Calu3 (cell line): ENCODE measurements at places on chromosomes 1 and 21. TPM values are rescaled to one million over a fixed set of nuclear protein-coding genes. Genes with fewer than 3 reads are reported as not detected.
A peak's percentile ranks its signal among the peaks of the same experiment; 100 is the strongest.

- H3K36me3 ChIP-seq, result no peaks in the 10 kb centered on the region
- H3K4me3 ChIP-seq, result no peak overlapping the region
- H3K27me3 ChIP-seq, result no peaks in the 10 kb centered on the region
Observed at GRCh38 chr1:84719543-84720217, 29.4 kb upstream of the SSX2IP start.

- DNase-seq, result no peak
- no peak overlapping the region for H3K27ac ChIP-seq
- H3K27me3 ChIP-seq, result no peaks in the 10 kb centered on the region
- H3K36me3 ChIP-seq, result peaks cover 39% of the 10 kb centered on the region
- H3K4me1 ChIP-seq, result peaks cover 19% of the 10 kb centered on the region
Observed at GRCh38 chr21:32389337-32390015, 3.3 kb downstream of the URB1 start.

Gene CFAP107
- not detected in 2 replicates for total RNA-seq

Gene TTC39A
- 18.8 and 19.1 TPM in 2 replicates for total RNA-seq

GRCh38 chr1:234988155-234988517 is 140.5 kb downstream of the TOMM20 start:
- no peak for DNase-seq
- no peaks in the 10 kb centered on the region for H3K27me3 ChIP-seq

Gene CLDN19
- not detected in 2 replicates for total RNA-seq

DNA sequence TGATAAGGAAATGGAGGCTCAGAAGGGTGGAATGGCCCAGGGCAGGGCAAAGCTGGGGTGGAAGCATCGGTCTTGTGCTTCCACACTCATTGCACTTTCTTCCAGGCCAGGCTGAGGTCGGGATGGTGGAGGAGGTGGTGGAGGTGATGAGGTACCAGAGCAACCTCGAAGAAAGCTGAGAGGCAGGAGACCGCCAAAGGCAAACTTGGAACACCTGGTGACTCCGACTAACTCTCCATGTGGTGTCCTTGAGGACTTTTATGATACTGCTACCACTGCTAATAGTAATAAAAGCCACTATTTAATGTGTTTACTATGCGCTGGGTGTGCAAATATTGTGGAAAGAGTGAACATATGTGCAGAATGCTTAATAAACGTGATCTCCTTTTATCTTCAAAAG is 16.9 kb upstream of the BTG2 start:
- peaks cover 13% of the 10 kb centered on the region for H3K36me3 ChIP-seq
- H3K4me3 ChIP-seq, result no peak overlapping the region
- DNase-seq, result no peak
- H3K4me1 ChIP-seq, result peaks cover 30% of the 10 kb centered on the region

DNA sequence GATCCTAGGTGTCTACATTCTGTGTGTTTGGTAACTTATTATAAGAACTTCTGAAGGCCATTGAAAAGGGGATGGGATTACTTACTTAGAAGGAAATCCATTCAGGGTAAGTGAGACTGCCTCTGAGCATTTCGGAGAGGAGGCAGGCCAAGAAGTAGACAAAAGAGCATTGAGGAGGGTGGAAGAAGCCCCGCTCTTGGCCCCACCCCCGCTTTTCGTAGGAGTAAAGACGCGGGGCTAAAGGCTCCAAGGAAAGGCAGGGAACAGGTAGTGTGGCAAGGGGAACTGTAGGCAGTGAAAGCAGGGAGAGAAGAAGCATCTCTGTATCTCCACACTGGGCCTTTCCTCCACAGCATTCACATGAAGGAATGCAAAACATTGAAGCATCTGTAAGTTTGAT is 51.8 kb upstream of the GRIK1 start:
- H3K27ac ChIP-seq, result no peak overlapping the region
- no peaks in the 10 kb centered on the region for H3K4me1 ChIP-seq
- no peak for DNase-seq
- H3K36me3 ChIP-seq, result no peaks in the 10 kb centered on the region
- H3K27me3 ChIP-seq, result no peaks in the 10 kb centered on the region

GRCh38 chr1:89905395-89906058 is 84.7 kb downstream of the LRRC8D start:
- no peak overlapping the region for H3K27ac ChIP-seq
- H3K36me3 ChIP-seq, result peaks cover 4% of the 10 kb centered on the region
- H3K4me1 ChIP-seq, result peaks cover 24% of the 10 kb centered on the region
- H3K27me3 ChIP-seq, result no peaks in the 10 kb centered on the region
- no peak overlapping the region for H3K4me3 ChIP-seq

GRCh38 chr1:8151647-8152046 is 125.5 kb upstream of the ERRFI1 start:
- peaks cover 36% of the 10 kb centered on the region for H3K4me1 ChIP-seq
- H3K4me3 ChIP-seq, result no peak overlapping the region
- peaks cover 13% of the 10 kb centered on the region for H3K36me3 ChIP-seq
- no peak overlapping the region for H3K27ac ChIP-seq

DNA sequence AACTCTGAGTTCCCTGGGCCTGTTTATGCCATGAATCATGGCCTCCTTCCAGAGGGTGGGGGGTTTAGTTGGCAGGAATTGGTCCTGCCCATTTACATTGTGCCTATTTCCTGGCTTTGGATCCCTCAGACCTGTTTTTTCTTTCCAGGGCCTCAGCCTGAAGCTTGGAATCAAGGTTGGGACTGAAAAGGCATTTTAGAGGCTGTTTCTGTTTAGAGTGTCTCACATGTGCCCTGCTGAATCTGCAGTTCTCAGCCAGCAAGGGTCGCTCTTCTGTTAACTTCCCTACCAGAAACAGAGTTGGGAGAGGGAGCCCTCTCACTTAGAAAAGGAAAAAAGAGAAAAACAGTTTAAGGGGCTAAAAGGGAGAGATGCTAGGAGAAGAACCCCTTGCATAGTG is 191.1 kb downstream of the PTPRC start:
- H3K27me3 ChIP-seq, result no peaks in the 10 kb centered on the region
- H3K4me1 ChIP-seq, result no peaks in the 10 kb centered on the region
- no peak overlapping the region for H3K27ac ChIP-seq
- H3K36me3 ChIP-seq, result peaks cover 16% of the 10 kb centered on the region
- no peak for DNase-seq

DNA sequence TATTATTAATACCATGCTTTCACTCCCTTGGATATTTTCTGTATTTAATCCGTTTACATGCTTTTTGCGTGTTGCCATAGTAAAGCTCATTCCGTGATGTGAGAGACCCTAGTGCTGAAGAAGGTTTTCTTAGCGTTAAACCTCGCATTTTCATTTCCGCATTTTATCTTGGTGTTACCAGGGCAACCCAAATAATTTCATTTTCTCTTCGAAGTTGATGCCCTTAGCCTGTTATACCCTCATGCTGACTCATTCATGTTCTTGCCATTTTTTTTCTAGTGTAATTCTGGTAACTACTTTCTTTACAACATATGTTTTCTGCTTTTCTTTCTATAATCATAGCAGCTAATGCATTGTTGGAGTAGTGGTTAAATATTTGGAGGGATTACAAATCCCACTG is 37.2 kb downstream of the LRRC8C start:
- no peaks in the 10 kb centered on the region for H3K27me3 ChIP-seq
- no peak overlapping the region for H3K4me3 ChIP-seq
- no peak for DNase-seq
- no peaks in the 10 kb centered on the region for H3K36me3 ChIP-seq
- no peaks in the 10 kb centered on the region for H3K4me1 ChIP-seq

- peaks cover 83% of the 10 kb centered on the region for H3K4me1 ChIP-seq
- peak; percentile 83 for DNase-seq
- H3K27me3 ChIP-seq, result no peaks in the 10 kb centered on the region
- H3K4me3 ChIP-seq, result peak overlapping the region; percentile 18
- H3K36me3 ChIP-seq, result peaks cover 33% of the 10 kb centered on the region
- peak overlapping the region; percentile 74 for H3K27ac ChIP-seq
Observed at GRCh38 chr1:230863449-230863848, 4.9 kb downstream of the C1orf198 start.

GRCh38 chr1:62589321-62589720 is 8.0 kb upstream of the ANGPTL3 start:
- H3K4me1 ChIP-seq, result peaks cover 13% of the 10 kb centered on the region
- no peak for DNase-seq
- no peaks in the 10 kb centered on the region for H3K36me3 ChIP-seq
- no peaks in the 10 kb centered on the region for H3K27me3 ChIP-seq
- H3K4me3 ChIP-seq, result no peak overlapping the region

GRCh38 chr1:168907053-168907452 is 178.0 kb upstream of the DPT start:
- H3K27ac ChIP-seq, result peak overlapping the region; percentile 98
- peak overlapping the region; percentile 36 for H3K4me3 ChIP-seq
- H3K4me1 ChIP-seq, result peaks cover 53% of the 10 kb centered on the region
- peak; percentile 61 for DNase-seq
- peaks cover 12% of the 10 kb centered on the region for H3K36me3 ChIP-seq

Gene OPTC
- not detected in 2 replicates for total RNA-seq

Gene RNF207
- 146 and 160 TPM in 2 replicates for total RNA-seq

DNA sequence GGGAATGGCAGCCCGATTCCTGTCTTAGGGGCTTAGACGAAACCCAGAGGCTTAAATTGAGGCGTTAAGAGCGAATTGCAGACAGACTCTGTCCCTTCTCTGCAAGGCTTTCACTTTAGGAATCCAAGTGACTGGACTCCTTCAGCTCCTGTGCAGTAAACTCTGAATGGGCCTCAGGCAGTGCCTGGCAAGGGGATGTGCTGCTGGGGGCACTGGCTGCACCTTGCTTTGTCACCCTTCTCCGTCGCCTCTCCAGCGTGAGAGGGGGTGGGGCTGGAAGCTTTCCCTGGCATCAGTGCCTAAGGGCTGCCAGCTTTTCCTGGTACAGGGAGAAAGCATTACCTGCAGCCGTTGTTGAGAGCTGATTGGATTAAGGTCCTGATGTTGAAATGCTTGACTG is 39.9 kb upstream of the NFASC start:
- H3K27ac ChIP-seq, result no peak overlapping the region
- peaks cover 93% of the 10 kb centered on the region for H3K27me3 ChIP-seq
- no peaks in the 10 kb centered on the region for H3K4me1 ChIP-seq
- no peak overlapping the region for H3K4me3 ChIP-seq

DNA sequence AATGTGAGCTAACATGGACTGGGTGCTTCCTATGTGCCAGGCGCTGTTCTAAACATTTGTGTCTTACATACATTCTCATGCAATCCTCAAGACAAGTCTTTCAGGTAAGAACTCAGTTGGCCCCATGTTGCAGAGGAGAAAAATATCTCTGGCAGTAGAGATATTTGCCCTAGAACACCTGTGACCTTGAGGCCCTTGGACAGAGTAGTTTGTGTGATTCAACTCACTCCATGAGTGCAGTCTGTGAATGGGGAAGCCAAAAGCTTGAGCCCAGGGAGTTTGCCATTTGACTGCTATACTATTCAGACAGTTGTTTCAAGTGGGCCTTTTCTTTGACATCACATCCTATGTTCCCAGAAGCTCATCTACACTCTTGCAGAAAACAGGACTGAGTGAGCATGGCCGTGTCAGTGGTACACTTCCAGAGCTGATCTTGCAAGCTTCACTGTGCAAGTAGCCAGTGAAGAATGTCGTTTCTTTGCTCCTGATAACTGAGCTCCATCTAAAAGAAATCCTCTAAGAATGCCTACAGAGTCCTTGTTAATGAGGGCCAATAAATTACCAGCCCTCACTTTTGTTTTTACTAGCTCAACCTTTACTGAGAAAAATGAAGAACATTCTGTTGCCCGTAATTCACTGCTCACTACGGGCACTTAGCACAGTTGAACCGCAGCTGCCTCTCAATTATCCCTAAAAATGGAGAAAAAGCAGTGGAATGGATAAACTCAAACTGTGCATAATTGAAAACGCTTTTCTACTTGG is 98.7 kb upstream of the C8B start:
- no peaks in the 10 kb centered on the region for H3K36me3 ChIP-seq
- no peak overlapping the region for H3K27ac ChIP-seq

- peaks cover 40% of the 10 kb centered on the region for H3K4me1 ChIP-seq
- H3K27ac ChIP-seq, result no peak overlapping the region
- no peaks in the 10 kb centered on the region for H3K27me3 ChIP-seq
- no peak for DNase-seq
- H3K36me3 ChIP-seq, result peaks cover 13% of the 10 kb centered on the region
- no peak overlapping the region for H3K4me3 ChIP-seq
Observed at GRCh38 chr1:204107892-204108291, 35.0 kb downstream of the SOX13 start.

DNA sequence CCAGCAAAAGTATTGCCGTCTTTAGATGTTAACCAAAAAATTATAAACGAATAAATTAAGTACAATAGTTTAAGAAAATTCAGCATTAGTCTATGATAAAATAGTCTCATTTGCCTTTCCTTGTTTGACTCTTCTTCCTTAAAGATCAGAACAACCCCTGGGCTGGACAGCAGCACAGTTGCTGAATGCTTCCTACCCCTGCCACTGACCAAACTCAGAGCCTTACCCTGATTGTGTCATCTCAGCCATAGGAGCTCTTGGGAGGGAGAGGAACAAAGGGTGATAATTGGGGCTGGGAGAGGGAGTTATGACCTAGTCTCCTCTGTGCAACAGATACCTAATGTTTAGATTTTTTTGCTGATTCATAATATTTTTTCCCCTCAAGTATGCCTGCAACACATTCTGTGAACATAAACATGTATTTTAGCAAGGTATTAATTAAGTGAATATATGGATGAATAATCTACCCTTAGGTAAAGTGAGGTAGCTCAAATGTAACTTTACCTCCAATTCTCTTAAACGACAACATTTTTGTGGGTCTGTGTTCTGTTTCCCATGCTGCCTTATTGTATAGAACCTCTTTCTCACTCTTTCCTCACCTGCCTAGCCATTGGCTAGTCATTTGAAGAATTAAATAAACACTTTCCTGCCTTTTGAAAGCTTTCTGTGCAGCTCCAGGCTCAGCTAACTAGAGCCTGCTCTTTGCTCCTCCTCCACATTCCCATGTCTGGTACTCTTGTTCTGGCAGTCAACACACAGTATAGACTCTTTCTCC is 46.1 kb downstream of the FGGY start:
- no peak overlapping the region for H3K27ac ChIP-seq
- no peaks in the 10 kb centered on the region for H3K27me3 ChIP-seq
- H3K4me3 ChIP-seq, result no peak overlapping the region

Gene KLHDC7A
- 14.3 and 14.4 TPM in 2 replicates for total RNA-seq

- H3K36me3 ChIP-seq, result no peaks in the 10 kb centered on the region
- no peak overlapping the region for H3K27ac ChIP-seq
- no peaks in the 10 kb centered on the region for H3K27me3 ChIP-seq
- DNase-seq, result no peak
- H3K4me3 ChIP-seq, result no peak overlapping the region
- no peaks in the 10 kb centered on the region for H3K4me1 ChIP-seq
Observed at GRCh38 chr1:171899838-171900237, 58.5 kb downstream of the DNM3 start.

DNA sequence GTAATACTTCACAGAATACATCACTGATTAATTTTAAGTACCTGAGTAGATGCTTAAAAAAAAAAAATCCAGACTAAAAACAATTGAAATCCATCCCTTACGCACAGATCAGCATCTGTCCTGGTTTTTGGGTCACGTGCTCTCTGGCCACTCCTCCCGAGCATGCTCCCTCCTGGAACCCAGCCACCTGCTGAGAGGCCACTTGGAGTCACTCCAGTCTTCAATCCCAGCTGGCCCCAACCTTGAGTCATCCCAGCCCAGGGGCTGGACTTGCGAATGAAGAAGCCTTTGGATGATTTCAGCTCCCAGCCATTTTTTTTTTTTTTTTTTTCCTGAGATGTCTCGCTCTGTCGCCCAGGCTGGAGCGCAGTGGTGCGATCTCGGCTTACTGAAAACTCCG is 8.9 kb downstream of the MAP1LC3C start:
- DNase-seq, result peak; percentile 79
- peaks cover 13% of the 10 kb centered on the region for H3K4me1 ChIP-seq
- H3K36me3 ChIP-seq, result peaks cover 5% of the 10 kb centered on the region
- no peak overlapping the region for H3K4me3 ChIP-seq
- no peaks in the 10 kb centered on the region for H3K27me3 ChIP-seq

Gene LRP8
- 84.1 and 104 TPM in 2 replicates for total RNA-seq

- H3K27ac ChIP-seq, result no peak overlapping the region
- no peak overlapping the region for H3K4me3 ChIP-seq
- DNase-seq, result no peak
- H3K27me3 ChIP-seq, result no peaks in the 10 kb centered on the region
- H3K4me1 ChIP-seq, result peaks cover 11% of the 10 kb centered on the region
- H3K36me3 ChIP-seq, result no peaks in the 10 kb centered on the region
Observed at GRCh38 chr21:17105932-17106331, 406.9 kb upstream of the CXADR start.
